ENCODE measurements at places on chromosomes 2 and 18. TPM values are rescaled to one million over a fixed set of nuclear protein-coding genes. Genes with fewer than 3 reads are reported as not detected.

- no peak for DNase-seq
- peak overlapping the region; percentile 45 for H3K27ac ChIP-seq
- H3K27me3 ChIP-seq: peaks cover 2% of the 10 kb centered on the region
- H3K4me1 ChIP-seq: peaks cover 17% of the 10 kb centered on the region
- no peaks in the 10 kb centered on the region for H3K36me3 ChIP-seq
- H3K4me3 ChIP-seq: no peak overlapping the region
Measured at GRCh38 chr2:102788885-102789260, 27.0 kb downstream of the TMEM182 start.

- peaks cover 8% of the 10 kb centered on the region for H3K4me1 ChIP-seq
- H3K4me3 ChIP-seq: no peak overlapping the region
- no peak for DNase-seq
- H3K27ac ChIP-seq: no peak overlapping the region
- peaks cover 3% of the 10 kb centered on the region for H3K27me3 ChIP-seq
Measured at GRCh38 chr2:156537141-156537540, 101.0 kb downstream of the GPD2 start.

DNA sequence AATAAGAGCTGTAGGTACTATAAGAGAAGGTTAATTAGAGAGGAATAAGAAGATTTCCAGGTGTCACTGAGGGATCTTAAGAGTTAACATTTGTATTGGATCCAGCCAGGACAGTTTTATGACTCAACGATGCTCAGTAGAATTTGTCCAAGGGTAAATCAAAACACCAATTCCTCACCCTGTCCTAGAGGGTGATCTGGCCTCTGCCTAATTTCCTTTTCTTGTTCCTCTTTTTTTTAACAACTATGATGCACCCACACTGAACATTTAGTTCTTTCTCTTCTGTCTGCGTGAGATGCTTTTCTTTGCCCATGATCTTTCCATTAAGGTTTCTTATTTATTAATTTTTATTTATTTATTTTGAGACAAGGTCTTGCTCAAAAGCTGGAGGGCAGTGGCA, 92.0 kb downstream of the PMS1 start:
- no peaks in the 10 kb centered on the region for H3K27me3 ChIP-seq
- peaks cover 2% of the 10 kb centered on the region for H3K4me1 ChIP-seq
- no peak overlapping the region for H3K4me3 ChIP-seq
- no peak overlapping the region for H3K27ac ChIP-seq
- no peak for DNase-seq
- no peaks in the 10 kb centered on the region for H3K36me3 ChIP-seq

DNA sequence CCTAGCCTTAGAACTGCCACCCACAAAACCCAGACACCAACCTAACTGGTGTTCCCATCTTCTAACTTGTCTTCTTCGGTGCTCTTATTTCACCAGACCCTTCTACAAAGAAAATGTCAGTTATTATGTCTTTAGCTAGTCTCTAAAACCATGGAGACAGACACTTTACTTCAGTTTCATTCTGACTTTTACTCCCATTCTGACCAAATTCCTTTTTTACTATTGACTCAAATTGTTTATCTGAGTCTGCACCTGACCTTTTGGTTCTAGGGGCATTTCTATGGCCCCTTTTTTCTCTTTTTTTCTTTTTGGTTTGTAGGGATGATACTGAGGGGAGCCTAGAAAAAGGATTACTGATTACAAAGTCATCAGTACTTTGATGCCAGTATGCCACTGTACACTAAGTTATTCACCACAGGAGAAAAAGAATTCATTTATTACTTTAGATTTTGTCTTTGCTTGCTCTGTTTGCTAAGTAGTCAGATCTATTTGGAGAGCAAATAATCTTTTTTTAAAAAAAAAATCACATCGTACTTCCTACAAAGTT, 6.8 kb upstream of the SLC1A4 start:
- no peak for DNase-seq
- no peak overlapping the region for H3K4me3 ChIP-seq
- H3K4me1 ChIP-seq: peaks cover 10% of the 10 kb centered on the region
- H3K27me3 ChIP-seq: peaks cover 2% of the 10 kb centered on the region

The MROH2A gene
- not detected for total RNA-seq

The AGXT gene
- not detected for total RNA-seq
